Pancreas (tissue), 10 donors: ENCODE measurements at places on chromosomes 5 and 9.

DNA sequence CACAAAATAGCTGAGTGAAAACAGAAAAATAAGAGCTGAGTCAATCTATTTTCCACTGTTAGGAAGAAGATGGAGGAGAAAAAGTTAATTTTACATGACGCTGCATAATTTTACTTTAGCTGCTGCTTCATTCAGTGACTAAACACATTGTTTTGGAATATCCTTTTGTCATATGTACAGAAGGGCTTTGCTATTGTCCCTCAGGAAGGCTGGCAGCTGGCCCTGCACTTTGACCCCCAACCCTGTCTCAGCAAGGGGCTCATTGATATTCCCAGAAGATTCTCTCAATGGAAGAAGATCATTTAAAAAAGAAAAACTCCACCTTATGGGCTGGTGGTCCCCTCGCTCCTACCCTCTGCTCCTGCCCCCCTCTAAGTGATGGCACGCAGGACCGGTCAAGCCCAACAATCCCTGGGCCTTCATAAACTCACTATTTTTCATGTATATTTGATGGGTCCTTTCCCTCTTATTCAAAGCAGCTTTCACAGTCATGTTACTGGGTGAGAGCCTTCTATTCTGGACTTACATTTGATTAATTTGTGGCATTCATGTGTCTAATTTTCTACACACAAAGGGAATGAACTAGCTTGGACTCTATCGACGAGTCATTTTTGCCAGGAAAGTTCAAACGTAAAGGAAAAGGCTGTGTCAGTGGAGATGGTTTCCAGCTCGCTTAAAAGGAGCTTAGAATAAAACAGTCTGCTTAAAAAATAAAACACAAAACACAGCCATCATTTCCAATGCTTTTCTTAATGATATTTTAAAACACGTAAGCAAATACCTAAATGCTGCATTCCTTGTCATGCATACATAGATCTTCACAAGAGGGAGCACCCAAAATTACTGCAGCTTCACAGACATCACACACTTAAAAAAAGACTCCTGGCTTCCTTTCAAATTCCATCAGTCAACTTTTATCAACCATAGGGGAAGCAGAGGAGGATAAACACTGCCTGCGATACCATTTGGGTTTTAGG, 104.7 kb downstream of the EFNA5 start:
- DNase-seq = no peak

GRCh38 chr5:1074226-1074625, 37.6 kb downstream of the SLC12A7 start:
- no peak for DNase-seq

- no peak for DNase-seq
Observed at GRCh38 chr9:125099816-125100215, 43.5 kb downstream of the SCAI start.

DNA sequence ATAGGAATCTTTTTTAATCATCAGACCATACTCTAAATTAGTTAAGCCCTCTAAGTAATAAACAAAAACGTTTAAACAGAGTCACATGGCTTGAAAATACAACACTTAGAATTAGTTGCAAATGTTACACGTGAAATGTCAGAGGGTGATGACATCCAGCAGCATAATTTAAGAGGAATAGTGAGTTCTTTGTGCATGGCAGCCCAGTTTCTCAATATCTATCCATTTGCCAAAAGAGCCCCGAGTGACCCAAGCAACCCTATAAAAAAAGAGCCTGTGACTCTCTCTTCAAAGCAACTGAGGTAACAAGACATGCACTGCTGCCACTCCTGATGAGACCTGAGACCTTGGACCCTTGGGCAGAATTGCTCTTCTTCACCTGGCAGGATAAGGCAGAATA, 96.9 kb upstream of the RASA1 start:
- no peak for DNase-seq

DNA sequence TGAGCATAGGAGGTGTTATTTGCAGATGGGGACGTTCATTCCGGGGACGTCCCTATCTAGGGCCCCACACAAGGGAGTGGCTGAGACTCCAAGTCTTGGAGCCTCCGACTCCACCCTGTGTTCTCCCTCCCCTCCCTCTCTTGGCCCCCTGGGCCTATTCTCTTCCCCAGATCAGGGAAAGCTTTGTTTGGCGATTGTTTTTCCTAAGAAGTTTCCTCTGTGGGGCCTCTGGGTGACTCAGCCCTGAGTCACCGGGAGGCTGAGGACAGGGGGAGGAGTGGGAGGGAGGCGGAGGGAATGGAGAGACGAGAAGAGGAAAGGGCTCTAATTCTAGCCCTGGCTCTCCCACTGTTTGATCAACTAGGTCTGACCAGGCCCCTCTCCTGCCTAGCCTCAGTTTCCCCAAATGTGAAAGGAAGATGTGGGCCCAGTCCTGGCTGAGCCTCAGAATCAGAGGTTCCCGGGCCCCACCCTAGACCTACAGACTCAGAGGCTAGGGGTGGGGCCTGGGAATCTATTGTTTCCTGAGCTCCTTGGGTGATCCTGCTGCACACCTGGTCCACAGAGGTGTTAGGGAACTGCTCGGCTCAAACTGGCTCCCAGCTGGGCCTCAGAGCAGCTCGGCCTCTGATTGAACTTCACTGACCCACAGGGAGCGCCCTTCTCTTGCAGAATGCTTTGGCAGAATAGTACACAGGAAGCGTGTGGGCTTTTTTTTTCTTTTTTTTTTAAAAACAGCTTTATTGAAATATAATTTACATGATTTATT, 19.2 kb downstream of the GSN start:
- peak; percentile 62 for DNase-seq

- DNase-seq = peak; percentile 13
Observed at GRCh38 chr5:97629276-97629675, 446.2 kb upstream of the RIOK2 start.

GRCh38 chr5:67021031-67021430, 175.6 kb downstream of the CD180 start:
- DNase-seq = no peak

- DNase-seq = no peak
Observed at GRCh38 chr5:138559937-138560336, 15.3 kb downstream of the HSPA9 start.

DNA sequence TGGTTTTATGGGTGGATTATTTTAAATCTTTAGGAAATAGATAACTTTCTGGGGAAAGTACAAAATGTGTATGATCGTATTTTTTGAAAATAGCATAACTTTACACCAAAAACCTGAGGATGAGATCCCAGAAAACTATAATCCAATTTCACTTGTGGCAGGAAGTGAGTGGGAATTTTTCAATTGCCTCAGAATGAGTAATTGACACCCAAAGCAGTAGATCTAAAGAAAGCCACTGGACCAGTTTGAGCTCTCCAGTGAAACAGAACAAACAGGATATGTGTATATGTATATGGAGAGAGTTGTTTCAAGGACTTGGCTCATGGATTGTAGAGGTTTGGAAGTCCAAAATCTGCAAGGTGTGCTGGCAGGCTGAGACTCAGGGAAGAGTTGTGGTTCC, 109.2 kb upstream of the SHB start:
- no peak for DNase-seq

DNA sequence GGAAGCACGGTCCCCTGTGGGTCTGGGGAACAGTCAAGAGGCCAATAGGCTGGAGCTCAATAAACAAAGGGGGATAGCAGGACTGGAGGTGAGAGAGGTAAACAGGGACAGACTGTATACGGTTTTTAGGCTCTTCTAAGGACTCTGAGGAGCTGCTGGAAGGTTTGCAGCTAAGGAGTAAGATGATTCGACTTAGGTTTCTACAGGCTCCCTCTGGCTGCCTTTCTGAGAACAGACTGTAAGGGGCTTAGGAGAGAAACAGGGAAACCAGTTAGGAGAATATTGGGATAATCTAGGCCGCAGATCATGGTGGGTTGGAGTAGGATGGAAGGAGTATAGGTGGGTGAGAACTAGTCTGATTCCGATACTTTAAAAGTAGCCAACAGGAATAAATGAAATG, 10.4 kb downstream of the CDK5RAP2 start:
- DNase-seq = no peak

DNA sequence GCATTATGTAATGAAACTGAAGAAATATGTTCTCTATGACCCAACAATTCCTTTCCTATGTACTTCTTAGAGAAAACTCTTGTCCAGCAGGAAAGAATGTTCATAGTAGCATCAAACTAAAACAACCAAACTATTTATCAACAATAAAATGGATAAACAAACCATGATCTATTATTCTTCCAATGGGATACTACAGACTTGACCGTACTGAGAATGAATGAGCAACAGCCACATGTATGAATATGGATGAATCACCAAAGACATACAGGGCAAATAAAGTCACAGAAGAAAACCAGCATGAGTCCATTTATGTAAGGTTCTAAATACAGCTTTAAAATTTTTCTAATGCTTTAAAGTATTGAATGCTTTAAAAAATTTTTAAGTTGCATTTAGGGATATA, 73.6 kb upstream of the SUSD1 start:
- no peak for DNase-seq

DNA sequence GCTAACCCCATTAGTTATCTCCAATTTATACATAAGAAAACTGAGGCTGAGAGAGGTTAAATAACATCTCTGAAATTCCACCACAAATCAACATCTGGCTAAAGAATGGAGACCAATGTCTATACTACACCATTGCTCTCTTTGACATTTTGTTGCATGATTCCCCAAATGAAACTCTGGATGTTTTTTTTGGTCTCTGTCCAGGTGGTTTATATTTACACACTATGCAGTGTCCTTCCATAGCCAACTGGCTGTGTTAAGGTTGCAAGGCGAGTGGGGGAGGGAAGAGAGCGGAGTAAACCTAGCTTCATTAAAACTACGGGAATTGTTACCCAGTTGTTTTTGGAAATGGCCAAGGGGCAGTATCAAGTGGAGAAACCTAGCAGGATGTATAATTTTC, 67.2 kb downstream of the KIF4B start:
- no peak for DNase-seq

DNA sequence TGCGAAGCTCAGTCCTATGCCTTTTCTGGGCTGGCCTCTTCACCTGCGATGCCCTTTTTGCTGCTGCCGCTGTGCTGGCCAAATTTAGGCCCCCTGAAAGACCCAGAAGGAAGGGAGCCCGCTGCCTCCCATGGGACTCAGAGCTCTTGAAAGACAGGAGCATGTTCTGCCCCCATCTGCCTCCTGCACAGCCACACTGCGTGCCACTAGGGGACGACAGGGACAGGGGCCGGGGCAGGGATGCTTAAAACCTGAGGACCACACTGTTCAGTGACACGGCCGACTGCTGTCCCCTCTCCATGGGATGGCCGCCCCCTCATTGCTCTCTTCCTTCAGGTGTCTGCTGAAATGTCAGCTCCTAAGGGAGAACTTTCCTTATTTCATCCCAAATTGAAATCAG, 132.4 kb downstream of the ADAMTS2 start:
- no peak for DNase-seq

- no peak for DNase-seq
Observed at GRCh38 chr9:127209220-127209619, 55.4 kb upstream of the GARNL3 start.

GRCh38 chr9:36470643-36471290, 70.7 kb upstream of the RNF38 start:
- no peak for DNase-seq

DNA sequence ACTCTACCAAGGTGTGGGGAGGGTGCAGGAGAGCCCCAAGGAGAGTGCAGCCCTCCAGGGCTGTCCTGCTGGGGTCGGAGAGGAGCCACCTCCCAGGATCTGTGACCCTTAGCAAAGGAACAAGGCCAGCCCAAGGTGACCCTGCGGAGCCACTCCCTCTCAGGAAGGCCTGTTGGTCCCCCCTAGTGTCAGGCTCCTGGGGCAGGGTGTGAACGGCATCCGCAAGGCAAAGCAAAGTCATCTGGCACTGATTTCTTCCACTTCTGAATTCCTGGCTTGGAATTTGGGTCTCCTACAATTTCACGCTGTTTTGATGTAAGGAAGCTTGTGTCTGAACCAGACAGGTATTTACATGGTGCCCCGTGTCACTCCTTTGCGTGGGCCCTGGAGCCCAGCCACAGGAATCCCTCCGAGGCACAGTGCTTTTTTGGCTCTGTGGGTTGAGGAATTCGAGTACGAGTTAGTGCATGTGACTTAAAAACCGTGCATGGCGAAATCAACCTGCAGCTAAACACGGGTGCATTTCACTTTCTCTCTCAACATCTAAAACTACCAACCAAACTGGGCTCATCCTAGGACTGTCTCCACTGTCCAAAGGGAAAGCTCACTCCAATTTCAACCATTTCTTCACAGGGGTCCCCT, 24.5 kb upstream of the GFPT2 start:
- DNase-seq = no peak

DNA sequence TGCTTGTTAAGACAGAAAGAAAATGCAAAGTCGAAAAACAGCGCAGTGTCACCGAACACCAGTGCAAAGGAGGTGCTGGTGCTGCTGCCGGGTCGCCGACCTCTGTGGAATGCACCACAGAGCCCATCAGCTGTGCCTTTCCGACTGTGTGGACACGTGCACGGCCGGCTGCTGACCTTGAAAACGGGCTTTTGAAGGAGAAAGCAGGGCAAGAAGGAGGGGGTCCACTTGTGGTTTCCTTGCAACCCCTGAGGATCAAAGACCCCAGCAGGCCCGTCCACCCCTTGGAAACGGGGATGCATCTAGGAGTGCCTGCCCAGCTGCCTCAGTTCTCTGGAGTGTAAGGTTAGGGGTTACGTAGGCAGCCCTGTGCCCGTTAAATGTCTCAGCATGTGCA, 6.2 kb upstream of the OLFM1 start:
- DNase-seq = no peak

GRCh38 chr5:86008293-86008692, 609.4 kb upstream of the COX7C start:
- no peak for DNase-seq

DNA sequence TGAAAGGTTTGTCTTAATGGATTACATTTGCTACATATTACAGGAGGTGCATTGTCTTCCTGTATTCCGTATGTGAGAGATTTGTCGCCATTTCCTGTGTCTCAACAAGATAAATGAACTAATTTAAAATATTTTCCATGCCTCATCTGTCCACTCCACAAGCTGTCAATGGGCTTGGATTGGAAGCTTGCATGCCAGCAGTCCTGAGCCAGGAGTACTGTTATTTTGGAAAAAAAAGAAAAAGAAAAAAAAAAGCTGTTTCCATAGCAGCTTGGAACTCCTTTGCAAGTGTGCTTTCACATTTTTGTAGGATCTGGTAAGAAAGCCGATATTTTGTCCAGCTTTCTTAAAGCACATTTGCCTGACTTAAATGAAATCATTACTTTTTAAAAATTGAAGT, 330.8 kb downstream of the KDM4C start:
- DNase-seq = no peak

DNA sequence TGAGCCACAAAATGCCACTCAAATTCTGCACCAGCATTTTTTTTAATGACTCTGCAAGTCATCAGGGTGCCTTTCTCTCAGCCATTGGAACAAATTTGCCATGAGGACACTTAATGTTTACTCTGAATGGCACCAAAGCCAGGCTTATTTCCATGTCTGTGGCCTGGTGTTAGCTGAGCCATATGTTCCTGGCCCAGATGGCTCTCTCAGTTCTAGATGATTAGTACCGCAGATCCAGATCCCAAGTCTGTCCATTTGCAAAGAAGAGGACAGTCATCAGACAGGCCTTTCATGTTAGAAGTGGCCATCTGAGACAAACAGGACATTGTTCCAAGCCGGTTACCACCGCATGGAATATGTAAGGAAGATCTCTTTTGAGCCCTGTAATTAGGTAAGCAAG, 70.3 kb downstream of the INSYN2B start:
- DNase-seq = no peak

GRCh38 chr5:58834242-58835225, 251.7 kb downstream of the RAB3C start:
- no peak for DNase-seq
